Fibroblast of gingiva (primary cell): ENCODE measurements at places on chromosomes 6 and 20.

DNA sequence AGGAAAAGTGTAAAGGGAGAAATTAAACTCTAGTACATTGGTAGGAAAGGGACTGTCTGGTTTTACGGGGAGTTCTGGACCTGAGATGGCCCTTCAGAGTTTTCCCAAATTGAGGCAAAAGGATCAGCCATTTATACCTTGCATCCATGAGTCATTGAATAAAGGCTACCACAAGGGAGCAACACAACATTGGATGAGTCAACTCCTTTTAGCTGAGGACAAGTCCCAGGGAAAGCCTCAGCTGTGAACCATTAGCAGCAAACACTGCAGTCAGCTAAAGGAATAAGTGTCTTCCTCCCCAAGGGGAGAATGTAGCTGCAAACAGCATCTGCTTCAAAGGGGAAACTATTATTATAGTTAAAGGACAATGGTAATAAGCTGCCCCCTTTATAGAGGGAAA is 468.7 kb upstream of the ID4 start:
- DNase-seq = peak; percentile 26

DNA sequence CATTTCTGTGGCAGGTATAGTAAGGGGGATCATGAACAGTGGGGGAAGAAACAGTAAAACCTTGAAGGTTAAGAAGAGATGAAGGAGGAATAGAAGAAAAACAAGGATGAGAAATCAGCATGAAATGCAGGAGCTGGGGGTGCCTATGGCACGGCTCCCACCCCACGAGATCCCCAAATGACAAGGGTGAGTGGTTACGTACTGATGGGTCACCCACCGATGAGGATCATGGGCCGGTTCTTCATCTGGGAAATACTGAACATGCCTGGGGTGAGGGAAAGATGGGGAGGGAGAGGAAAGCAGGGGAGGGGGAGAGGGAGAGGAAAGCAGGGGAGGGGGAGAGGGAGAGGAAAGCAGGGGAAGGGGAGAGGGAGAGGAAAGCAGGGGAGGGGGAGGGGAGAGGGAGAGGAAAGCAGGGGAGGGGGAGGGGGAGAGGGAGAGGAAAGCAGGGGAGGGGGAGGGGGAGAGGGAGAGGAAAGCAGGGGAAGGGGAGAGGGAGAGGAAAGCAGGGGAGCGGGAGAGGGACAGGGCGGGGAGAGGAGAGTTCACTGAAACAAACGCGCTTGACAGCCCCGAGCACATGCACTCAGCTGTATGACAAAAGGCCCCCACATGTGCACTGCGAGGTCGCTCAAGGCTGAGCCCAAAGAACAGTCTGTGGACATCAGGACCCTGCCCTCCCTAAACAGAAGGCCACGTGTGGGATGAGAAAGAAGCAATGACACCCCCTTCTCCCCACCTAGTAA is 25.3 kb downstream of the MOCS1 start:
- no peak for DNase-seq

DNA sequence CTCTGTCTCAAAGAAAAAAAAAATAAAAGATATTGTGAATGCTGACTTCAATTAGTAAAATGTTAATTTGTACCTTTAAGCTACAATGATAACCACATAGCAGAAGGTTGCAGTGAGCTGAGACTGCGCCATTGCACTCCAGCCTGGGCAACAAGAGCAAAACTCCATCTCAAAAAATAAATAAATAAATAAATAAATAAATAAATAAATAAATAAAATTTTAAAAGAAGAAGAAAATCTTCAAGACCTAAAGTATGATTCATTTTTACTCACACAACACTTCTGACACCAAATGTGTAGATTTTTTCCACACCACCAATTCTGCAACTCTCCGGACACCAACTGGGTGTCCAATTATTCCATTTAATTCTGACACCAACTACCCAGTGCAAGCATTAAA is 28.8 kb upstream of the MBOAT1 start:
- DNase-seq = no peak

DNA sequence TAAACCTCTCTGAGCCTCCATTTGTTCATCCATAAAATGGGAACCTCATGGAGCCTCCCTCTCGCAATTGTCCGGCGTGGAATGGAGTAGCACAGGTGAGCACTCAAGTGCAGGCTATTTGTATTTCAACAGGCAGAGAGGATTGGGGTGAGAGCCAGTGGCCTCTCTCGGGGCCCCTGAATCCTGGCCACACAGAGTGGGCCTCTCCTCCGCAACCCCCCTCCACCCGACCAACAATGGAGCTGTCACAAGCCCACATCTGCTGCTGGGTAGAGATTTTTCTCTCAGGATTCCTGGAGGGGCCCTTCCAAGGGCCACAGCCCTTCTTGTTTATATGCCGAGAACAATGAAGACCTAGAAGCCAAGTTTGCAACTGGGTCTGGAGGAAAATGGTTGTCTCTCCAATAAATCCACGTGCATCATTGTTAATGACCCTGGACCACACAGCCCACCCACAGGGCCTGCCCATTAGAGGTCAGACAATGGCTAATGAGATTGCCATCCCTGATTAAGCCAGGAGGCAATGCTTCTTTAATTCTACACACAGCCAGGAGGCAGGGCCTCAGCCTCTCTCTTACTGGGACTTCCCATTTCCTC is 233.0 kb downstream of the ANKRD60 start:
- DNase-seq = no peak

GRCh38 chr6:24149836-24150235 is 23.8 kb downstream of the NRSN1 start:
- no peak for DNase-seq

- no peak for DNase-seq
Observed at GRCh38 chr20:12413116-12413515, 495.4 kb downstream of the BTBD3 start.

- DNase-seq = no peak
Observed at GRCh38 chr6:90214461-90214860, 82.2 kb downstream of the BACH2 start.

GRCh38 chr6:111806165-111806547 is 67.1 kb downstream of the FYN start:
- no peak for DNase-seq

GRCh38 chr20:56362833-56363413 is 4.1 kb downstream of the FAM210B start:
- no peak for DNase-seq

GRCh38 chr20:60589623-60590022 is 631.4 kb downstream of the CDH26 start:
- DNase-seq = no peak

DNA sequence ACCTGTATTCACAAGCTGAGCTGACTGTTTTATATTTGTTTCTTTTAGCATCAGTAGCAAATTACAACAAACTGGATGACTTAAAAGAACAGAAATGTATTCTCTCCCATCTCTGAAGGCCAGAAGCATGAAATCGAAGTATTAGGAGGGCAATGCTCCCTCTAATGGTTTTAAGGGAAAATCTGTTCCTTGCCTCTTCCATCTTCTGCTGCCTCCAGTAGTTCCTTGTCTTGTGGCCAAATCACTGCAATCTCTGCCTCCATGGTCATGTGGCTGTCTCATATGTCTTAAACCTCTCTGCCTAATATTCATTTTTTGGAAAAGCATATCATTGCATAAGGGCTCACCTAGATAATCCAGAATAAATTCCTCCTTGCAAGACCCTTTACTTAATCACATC is 25.2 kb upstream of the ASCC3 start:
- no peak for DNase-seq
